ENCODE measurements at places on chromosomes 2 and 18. TPM values are rescaled to one million over a fixed set of nuclear protein-coding genes. Genes with fewer than 3 reads are reported as not detected.

- DNase-seq: no peak
These were observed 711 bp upstream of the ATOH8 start for GRCh38 chr2:85753035-85753524.

GRCh38 chr2:15539999-15540398, 21.1 kb downstream of the NBAS start:
- no peak for DNase-seq

DNA sequence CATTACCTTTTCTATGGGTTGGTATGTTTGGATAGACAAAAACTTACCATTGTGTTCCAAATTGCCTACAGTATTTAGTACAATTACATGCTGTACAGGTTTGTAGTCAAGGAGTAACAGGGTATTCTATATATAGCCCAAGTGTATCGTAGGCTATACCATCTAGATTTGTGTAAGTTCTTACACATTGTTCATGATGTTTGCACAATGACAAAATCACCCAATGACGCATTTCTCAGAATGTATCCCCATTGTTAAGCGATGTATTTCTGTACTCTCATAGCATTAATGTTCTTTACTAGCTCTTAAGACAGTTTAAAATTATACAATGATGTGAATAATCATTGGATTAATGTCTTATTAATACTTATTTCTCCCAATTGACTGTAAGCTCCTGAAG, 16.7 kb downstream of the TACR1 start:
- DNase-seq: no peak

GRCh38 chr2:220114443-220114842, 487.0 kb downstream of the SLC4A3 start:
- no peak for DNase-seq

GRCh38 chr18:37252342-37252741, 313.3 kb downstream of the CELF4 start:
- DNase-seq: no peak

DNA sequence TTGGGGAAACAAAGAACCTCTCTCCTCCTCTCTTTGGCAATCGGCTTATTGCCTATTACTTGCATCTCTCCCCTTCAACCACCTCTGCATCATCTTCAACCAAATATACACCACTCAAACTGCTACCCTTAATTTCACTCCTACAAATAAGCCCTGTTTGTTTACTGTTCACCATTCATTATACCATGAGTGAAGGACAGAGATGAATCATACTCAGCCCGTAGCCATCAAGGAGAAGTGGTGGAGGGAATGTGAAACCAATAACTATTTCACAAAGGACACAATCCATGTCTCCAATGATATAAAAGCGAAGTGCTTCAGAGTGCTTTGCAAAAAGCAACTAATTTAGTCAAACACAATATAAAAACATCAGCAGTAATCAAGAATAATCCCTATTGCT, 76.8 kb downstream of the CACNB4 start:
- DNase-seq: no peak

GRCh38 chr2:65351948-65352595, 80.3 kb downstream of the SPRED2 start:
- DNase-seq: no peak

Gene HMSD
- not detected for total RNA-seq
